ENCODE measurements at places on chromosomes 16 and 17.
A peak's percentile ranks its signal among the peaks of the same experiment; 100 is the strongest.

- DNase-seq: no peak
Measured at GRCh38 chr17:83150369-83151055, 71.1 kb downstream of the METRNL start.

- DNase-seq: no peak
Measured at GRCh38 chr17:60896996-60897395, 219.3 kb downstream of the BCAS3 start.

DNA sequence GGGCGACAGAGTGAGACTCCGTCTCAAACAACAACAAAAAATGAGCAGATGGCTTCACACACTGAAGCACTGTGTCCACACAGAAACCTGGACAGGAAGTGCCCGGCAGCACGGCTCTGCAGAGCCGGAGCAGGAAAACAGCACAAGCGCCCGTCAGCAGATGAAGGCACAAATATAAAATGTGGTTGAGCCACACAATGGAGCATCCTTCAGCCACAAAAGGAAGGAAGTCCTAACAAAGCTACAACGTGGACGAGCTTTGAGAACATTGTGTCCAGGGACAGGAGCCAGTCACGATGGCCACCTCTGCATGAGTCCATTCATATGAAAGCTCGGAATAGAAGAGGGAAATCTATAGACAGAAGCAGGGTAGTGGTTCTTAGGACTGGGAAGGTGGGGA, 15.7 kb downstream of the RHBDF2 start:
- DNase-seq: no peak

GRCh38 chr17:49358641-49359247, 3.3 kb downstream of the ZNF652 start:
- DNase-seq: no peak

DNA sequence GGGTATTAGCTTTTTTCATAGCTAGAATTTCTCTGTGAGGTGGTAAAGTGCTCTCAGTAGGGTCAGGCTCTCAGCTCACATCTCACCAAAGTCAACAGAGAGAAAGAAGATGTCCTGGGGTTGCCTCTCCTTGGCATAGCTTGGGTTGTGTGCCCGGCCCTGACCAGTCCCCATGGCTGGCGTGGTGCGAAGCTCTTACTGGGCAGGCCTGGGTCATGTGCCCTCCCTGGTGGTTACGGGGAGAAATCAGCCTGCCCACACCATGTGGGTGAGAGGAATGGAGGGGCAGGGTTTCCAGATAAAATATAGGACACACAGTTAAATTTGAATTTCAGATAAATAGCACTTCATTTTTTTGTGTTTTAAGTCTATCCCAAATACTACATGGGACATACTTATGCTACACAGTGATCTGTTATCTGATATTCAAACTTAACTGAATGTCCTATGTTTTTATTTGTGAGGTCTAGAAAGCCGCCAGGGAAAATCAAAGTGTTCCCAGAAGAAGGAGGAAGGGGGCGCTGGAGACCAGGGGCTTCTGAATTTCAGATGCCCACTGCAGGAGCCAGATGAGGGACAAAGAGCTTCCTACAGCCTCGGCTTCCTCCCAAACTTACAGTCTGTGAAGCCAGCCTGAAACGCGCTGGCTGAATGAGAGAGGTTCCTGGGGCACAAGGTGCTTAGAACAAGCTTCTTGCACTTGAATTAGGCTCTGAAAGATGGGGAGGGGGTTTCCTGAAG, 45.4 kb downstream of the NKD1 start:
- DNase-seq: no peak

GRCh38 chr17:75542229-75542628, 16.7 kb downstream of the LLGL2 start:
- no peak for DNase-seq

- DNase-seq: no peak
Measured at GRCh38 chr17:39270923-39271322, 45.2 kb upstream of the STAC2 start.

DNA sequence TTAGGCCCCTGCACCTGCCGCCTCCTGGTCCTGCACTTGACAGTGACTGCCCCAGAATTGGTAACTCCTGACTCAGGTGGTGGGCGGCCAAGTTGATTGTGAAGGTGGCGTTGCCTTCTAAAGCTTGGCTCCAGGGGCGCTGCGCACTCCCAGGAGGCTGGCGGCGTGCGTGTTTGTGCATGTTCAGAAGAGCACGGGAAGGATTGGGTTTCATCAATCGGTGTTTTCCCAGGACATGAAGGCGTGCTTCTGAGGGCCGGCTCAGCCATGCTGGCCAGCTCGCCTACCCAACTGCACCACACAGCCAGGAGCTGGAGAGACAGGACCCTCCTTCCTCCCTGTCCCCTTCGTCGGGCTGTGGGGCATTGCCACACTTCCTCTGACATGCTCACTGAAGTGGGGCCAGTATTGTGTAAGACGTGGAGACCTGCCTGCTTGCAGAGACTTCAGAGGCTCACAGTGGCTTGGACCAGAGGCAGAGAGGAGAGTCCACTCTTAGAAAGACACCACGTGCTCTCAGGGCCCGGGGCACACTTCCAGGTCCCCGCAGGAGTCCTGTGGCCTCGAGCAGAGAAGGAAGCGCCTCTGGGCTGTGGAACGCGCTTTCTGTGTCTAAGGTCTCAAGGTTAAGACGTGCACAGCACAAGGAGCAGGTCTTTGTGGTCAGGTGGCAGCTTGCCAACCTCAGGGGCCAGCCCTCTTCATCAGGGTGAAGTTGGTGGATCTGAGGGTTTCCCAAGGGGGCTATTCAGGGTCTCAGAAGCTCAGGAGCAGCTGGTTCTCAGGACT, 2.8 kb downstream of the RAB40C start:
- DNase-seq: peak; percentile 78

GRCh38 chr17:51217946-51218345, 41.9 kb downstream of the MBTD1 start:
- DNase-seq: no peak

DNA sequence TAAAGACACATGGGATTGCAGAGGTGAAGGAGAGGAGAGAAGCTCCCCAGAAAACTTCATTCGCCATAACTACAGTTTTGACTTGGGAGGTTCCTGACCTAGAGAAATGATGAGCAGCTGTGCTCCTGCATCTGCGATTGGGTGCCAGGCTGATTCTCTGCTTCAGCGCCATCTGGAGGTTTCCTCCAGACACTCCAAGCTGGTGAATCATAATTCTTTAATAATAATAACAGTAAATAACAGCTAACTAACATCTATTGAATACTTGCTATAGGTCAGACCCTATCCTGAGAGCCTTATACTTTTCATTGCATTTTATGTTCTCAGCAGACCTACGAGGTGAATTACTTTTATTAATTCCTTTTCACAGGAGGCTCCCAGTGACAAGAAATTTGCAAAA, 575.8 kb downstream of the TOX3 start:
- no peak for DNase-seq

- DNase-seq: no peak
Measured at GRCh38 chr16:70377782-70378181, 31.1 kb downstream of the DDX19A start.

GRCh38 chr16:25419681-25420080, 162.0 kb upstream of the ZKSCAN2 start:
- DNase-seq: no peak

DNA sequence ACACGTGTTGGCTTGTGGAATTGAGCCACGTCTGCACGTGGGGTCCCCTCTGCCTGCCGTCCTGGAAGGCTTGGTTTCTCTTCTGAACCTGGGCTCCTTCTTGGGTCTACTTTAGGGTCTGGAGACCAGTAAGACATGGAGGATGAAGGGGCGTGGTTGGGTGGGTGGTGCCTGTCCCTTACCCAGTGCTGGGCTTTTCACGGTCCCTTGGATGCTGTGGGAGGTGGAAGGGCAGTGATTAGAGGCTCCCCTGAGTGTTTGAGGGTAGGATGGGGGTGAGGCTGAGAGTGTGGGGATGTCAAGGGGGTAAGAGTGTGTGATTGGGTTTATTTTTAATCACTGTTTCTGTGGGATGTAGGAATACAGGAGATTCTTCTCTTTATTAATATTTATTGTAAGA, 38.3 kb downstream of the MGAT5B start:
- DNase-seq: no peak

DNA sequence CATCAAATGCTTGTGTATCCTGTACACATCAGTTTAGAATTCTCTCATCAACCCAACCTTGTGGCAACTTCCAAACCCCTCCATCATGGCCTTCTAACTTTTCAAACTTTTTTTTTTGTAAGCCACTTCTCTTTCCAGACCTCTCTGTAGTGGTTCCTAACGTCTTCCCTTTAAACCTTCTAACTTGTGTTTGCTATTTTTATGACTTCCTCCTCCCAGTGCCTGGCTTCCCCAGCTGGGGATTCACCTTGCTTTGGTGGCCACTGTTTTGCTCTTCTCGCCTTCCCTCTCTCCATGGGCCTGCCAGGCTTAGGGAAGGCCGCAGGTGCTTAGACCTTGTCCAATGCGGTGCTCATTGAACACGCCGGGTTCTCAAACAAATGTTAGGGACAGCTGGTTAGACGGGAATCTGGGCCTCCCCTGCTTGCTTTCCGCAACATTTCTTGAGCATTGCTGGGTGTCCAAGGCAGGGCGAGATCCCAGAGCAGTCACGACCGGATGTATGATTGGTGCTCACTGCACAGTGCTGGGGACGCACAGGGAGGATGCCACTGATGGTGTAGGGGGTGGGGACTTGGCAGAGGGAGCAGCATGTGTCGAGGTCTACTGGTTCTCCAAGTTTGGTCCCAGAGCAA, 1.1 kb upstream of the XYLT2 start:
- no peak for DNase-seq

DNA sequence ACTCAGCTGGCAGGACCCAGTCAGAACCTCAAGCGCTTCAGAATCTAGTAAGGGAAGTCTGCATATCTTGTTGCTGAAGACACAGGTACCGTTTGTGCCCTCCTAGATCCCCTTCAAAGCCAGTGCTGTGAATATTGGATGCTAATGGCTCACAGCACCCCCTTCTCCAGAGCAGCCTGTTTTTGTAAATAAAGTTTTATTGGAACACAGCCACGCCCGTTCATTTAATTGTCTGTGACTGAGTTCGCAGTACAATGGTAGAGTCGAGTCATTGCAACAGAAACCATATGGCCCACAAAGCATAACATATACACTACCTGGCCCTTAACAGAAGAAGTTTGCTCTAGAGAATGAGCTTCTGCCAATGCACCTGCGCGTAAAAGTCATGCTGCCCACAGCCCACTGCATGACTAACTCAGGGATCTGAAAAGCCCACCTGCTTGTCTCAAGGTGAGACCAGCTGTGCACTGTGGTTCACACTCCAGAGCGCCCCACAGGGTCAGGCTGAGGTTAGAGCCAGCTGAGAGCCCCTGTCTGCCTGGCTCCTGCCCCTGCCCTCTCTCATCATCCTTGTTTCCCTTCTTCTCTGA, 48.8 kb downstream of the AIPL1 start:
- no peak for DNase-seq

- peak; percentile 66 for DNase-seq
Measured at GRCh38 chr16:67847064-67847861, at the start of gene CENPT. Gene CENPT, minus strand, starts transcription at chr16:67847693. Its CDS starts 13,834 bp downstream, at chr16:67833859.

DNA sequence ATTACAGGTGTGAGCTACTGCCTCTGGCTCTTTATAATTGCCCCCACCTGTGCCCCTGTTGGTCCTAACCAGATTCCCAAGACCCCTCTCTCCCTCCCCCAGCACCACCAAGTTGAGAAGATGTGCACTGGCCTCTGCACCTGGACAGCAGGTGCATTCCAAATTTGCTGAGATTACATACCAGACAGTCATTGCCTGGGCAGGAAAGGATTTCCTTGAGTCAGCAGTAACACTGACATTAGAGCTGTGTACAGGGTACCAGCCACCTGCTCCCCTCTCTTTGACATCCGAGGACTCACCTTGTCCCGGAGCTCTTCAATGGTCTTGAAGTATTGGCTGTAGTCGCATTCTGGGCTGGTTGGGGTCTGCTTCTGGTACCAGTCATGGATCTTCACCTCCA, 659 bp downstream of the KRT15 start:
- no peak for DNase-seq

DNA sequence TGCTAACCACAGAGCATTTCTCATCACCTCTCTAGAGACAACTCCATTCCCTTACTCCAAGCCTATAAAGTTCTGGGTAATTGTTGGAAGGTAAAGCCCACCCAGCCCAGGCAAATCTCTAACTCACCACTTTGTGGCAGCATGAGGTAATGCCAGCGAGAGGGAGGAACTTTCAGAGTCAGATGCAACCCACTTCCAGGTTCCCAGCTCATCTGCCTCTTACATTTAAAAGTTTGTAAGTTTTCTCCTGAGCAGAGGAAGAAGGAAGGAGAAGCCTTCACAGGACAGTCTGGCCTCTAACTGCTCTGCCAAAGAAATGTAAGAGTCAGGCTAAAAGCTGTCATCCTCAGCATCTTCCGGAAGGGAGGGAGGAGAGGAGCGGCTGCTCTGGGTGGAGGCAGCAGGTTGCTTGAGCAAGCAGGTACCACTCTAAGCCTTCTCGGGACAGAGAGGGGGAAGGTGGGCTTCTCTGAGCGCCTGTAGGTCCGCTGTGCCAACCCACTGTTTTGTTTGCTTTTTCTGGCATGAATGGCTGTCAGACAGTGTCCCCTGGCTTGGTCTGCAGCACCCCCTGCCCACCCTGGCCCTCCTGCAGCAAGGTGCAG, 1.0 kb downstream of the ZNF319 start:
- DNase-seq: peak; percentile 23

DNA sequence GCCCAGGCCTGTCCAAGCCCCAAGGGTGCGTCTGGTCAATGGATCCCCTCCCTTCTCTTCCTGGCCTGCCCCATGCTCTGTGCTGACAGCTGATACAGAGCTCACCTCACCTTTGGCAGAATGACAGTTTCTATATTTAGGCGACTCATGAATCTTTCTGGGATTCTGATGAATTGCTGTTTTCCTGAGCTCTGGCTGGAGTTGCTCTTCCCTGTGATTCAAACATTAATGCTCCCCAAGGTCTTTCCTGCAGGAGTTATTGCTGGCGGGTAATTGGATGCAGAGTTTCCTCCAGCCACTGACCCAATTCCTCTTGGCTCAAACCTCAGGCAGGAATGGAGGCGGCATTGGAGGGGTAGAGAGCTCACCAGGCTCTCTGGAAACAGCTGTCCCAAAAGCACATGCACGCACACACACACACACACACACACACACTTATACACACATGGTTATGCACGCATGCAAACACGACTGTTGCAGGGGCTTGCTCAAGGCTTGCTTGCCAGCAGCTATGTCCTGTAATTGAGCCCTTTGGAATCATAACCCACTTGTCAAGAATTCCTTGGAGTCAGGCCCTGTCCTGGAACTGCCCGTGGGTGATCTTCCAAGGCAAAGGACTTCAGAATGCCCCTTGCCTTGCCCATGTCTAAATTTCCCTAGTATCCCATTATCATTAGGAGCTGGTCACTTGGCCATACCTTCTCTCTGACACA, 128.8 kb downstream of the ASIC2 start:
- DNase-seq: no peak

GRCh38 chr17:63476854-63477479, at the start of gene ACE:
Gene ACE, plus strand, starts transcription at chr17:63477061. Its CDS starts 34 bp downstream, at chr17:63477095.
- DNase-seq: no peak

DNA sequence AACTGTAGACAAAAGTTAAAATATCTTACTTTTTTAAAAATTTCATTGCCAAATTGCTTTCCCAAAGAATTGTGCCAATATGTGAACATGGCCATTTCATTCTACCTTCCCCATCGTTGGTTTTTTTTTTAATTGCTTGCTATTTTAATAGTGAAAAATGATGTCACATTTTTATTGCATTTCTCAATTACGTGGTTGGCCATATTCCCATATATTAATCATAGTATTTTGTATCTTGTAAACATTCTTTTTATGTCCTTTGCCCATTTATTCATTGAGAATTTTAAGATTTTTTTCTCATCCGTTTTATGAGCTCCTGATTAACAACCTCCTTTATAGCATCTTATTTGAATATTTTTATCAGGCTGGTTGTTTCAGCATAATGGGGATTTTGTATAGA, 7.2 kb downstream of the OMG start:
- no peak for DNase-seq

GRCh38 chr16:69143116-69143515, 10.7 kb downstream of the UTP4 start:
- no peak for DNase-seq

GRCh38 chr17:60169921-60170817, 20.4 kb downstream of the CA4 start:
- peak; percentile 89 for DNase-seq

Measured in Peyer's patch (tissue), 4 donors.